ENCODE measurements at places on chromosomes 7 and 10. TPM values are rescaled to one million over a fixed set of nuclear protein-coding genes. Genes with fewer than 3 reads are reported as not detected.
A peak's percentile ranks its signal among the peaks of the same experiment; 100 is the strongest.

DNA sequence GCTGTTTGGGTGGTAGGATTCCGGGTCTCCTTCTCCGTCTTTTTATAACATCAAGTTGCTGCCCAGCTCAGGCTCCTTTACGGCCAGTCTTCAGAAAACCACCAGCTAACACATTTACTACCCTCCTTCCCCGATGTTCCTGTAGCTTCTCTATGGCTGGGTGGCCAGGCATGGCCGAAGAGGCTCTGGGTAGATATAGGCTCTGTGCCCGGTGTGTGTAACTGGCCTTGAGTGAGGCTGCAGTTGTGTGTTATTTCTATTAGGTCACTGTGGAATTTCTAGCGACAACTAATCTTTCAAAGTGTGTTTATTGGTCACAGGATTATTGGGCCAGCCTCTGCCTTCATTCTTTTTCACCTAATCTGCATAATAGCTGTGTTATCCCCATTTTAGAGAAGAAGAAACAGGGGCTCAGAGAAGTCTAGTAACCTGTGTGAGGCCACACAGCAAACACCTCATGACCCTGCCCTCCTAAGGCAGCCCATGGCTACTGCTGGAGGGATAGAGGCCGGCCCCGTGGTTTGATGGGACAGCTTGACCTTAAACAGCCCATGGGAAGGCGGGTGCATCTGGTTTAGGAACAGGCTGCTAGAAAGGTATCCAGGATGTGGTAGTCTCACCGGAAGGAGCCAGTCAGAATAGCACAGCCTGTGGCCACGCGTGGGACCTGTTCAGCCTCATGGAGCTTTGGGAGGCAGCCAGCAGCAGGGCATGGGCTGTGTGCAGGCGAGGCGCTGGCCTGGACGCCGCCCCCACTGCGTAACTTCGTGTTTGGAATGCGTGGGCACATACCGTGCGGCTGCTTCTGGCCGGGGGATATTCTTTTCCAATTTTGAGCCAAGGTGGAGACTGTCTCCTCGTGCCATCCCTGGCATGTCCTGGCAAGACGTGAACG, 29.7 kb downstream of the HTRA1 start:
- no peak overlapping the region for H3K4me3 ChIP-seq
- no peak for DNase-seq
- peaks cover 33% of the 10 kb centered on the region for H3K4me1 ChIP-seq
- peak overlapping the region; percentile 37 for H3K27ac ChIP-seq

- H3K4me1 ChIP-seq = no peaks in the 10 kb centered on the region
- peaks cover 51% of the 10 kb centered on the region for H3K27me3 ChIP-seq
- DNase-seq = no peak
- no peak overlapping the region for H3K27ac ChIP-seq
Observed at GRCh38 chr10:43078175-43078985, 1.5 kb downstream of the RET start.

DNA sequence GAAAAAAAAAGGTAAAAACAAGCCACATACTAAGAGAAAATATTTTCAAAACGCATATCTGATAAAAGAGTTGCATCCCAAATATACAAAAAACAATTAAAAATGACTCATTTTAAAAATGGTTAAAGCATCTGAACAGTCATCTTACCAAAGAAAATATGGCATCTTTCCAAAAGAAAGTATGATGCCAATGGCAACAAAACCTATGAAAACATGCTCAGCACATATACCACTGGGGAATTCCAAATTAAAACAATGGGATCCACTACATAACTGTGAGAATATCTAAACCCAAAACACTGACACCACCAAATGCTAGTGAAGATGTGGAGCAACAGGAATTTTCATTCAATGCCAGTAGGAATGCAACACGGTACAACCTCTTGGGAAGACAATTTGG, 39.3 kb downstream of the VSTM2A start:
- no peaks in the 10 kb centered on the region for H3K4me1 ChIP-seq
- no peak overlapping the region for H3K27ac ChIP-seq
- peak; percentile 30 for DNase-seq
- no peak overlapping the region for H3K4me3 ChIP-seq
- no peaks in the 10 kb centered on the region for H3K36me3 ChIP-seq

DNA sequence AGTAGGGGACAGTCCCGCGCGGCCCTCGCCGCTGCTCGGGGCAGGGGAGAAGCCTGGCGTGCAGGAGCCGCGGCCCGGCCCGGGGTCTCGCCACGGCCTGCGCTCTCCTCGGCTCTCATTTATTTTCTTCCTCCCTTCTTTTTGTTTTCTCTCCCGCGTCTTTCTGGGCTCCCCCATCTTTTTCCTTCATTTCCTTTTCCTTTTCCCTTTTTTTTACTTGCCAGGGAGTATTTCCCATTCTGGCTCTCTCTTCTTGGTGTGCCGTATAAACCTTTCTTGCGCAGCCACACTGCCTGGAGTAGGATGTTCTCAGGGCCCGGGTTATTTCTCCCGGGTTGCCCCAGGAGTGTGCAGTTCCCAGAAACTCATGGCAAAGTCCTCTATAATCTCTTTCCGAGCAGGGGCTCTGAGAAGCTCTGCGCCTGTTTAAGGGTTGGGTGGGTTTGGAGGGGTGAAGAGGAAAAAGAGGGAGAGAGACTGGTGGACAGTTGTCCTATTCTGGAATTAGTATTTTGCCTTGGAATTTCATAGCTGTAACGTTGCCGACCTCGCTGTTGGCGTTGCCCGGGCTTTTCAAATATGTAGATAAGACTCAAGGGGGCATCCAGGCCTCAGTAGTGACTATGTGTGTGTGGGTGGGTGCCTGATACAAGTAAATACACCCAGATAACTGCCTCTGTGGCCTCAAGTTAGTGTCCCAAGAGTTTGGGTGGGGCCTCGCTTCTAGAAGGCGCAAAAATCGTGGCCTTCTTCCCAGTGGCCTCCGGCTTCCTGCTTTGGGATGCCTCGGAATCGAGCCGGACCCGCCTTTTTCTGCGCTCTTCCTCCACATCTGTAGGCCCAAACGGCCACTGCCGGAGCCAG, 4.3 kb upstream of the ZNF503 start:
- peak; percentile 55 for DNase-seq
- H3K4me3 ChIP-seq = peak overlapping the region; percentile 79
- no peaks in the 10 kb centered on the region for H3K36me3 ChIP-seq
- peaks cover 30% of the 10 kb centered on the region for H3K4me1 ChIP-seq

DNA sequence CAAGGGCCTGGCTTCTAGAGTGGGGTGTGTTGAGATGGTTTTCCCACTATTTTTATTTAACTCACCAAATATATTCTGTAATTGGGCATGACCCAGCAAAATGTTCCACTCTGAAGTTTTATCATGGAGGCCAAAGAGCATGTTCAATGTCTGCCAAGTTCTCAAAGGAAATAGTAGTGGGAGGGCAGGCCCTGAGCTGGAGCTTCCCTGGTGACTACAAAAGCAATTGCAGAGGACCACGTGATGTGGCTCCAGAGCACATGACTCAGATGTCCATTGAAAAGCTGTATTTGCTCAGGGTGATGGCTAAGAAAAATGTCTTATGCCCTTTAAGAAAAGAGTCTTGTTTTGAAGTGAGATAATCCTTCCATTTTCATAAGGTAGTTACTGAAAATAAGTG, 1024.8 kb downstream of the LRMDA start:
- H3K27me3 ChIP-seq = peaks cover 48% of the 10 kb centered on the region
- H3K27ac ChIP-seq = no peak overlapping the region
- no peak overlapping the region for H3K4me3 ChIP-seq
- peak; percentile 69 for DNase-seq
- no peaks in the 10 kb centered on the region for H3K36me3 ChIP-seq

SLC39A12 gene
- total RNA-seq = not detected

SPDYE5 gene
- total RNA-seq = not detected

- no peaks in the 10 kb centered on the region for H3K4me1 ChIP-seq
- no peaks in the 10 kb centered on the region for H3K27me3 ChIP-seq
- H3K36me3 ChIP-seq = no peaks in the 10 kb centered on the region
- no peak overlapping the region for H3K4me3 ChIP-seq
- H3K27ac ChIP-seq = no peak overlapping the region
Observed at GRCh38 chr7:138816650-138817049, 18.7 kb upstream of the ATP6V0A4 start.

NPSR1 gene
- not detected for total RNA-seq

GRCh38 chr10:47402641-47403301, 18.7 kb upstream of the ZNF488 start:
- peaks cover 51% of the 10 kb centered on the region for H3K4me1 ChIP-seq
- H3K27ac ChIP-seq = peak overlapping the region; percentile 48
- DNase-seq = peak; percentile 86
- no peaks in the 10 kb centered on the region for H3K27me3 ChIP-seq
- no peaks in the 10 kb centered on the region for H3K36me3 ChIP-seq
- H3K4me3 ChIP-seq = no peak overlapping the region

DNA sequence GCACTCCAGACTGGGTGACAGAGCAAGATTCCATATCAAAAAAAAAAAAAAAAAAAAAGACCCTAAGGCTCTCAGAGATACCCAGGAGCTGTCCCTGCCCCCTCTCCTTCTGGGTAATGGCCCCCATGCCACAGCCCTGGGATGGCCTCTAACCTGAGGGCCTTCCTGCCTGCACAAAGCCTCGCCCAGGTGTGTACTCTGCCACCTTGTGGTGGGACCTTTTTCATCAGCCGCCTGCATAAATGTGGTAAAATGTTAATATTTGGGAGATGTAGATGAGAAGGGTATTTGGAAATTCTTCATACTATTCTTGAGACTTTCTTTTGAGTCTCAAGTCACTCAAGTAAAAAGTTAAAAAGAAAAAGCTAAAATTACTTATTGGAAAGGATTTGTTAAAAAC, 46.3 kb upstream of the RNF216 start:
- no peaks in the 10 kb centered on the region for H3K27me3 ChIP-seq
- H3K36me3 ChIP-seq = no peaks in the 10 kb centered on the region
- DNase-seq = peak; percentile 31
- no peak overlapping the region for H3K4me3 ChIP-seq
- H3K27ac ChIP-seq = no peak overlapping the region

GRCh38 chr10:49090696-49091380, 24.5 kb downstream of the VSTM4 start:
- DNase-seq = no peak
- H3K4me3 ChIP-seq = no peak overlapping the region
- no peak overlapping the region for H3K27ac ChIP-seq
- H3K27me3 ChIP-seq = peaks cover 87% of the 10 kb centered on the region
- no peaks in the 10 kb centered on the region for H3K4me1 ChIP-seq

KCNIP2 gene
- total RNA-seq = 1.5 TPM

KIAA1549 gene
- total RNA-seq = 8.2 TPM

FBXO24 gene
- total RNA-seq = 0.40 TPM

GRCh38 chr10:31599626-31600504, 280.8 kb downstream of the ZEB1 start:
- no peak overlapping the region for H3K4me3 ChIP-seq
- peak; percentile 17 for DNase-seq
- no peaks in the 10 kb centered on the region for H3K27me3 ChIP-seq
- H3K4me1 ChIP-seq = peaks cover 6% of the 10 kb centered on the region
- H3K27ac ChIP-seq = no peak overlapping the region

EN2 gene
- 2.3 TPM for total RNA-seq

DNA sequence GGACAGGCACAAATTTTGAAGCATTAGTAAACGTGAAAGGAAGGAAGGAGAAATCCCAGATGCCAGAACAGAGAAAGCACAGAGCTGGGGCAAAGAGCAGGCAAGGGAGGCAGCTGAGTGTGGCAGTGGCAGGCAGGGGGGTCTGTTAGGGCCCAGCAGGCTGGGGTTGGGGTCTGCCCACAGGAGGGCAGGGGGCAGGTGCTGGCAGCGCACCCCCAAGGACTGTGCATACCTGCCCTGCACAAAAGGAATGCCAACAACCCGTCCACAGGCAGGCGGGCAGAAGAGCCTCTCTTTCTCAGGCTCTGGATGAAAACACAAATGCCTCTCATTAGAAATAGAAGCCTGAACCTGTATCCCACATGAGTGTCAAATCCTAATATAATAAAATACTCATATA, 552.3 kb downstream of the PTPRN2 start:
- no peaks in the 10 kb centered on the region for H3K36me3 ChIP-seq
- H3K27ac ChIP-seq = no peak overlapping the region
- no peaks in the 10 kb centered on the region for H3K27me3 ChIP-seq
- no peak overlapping the region for H3K4me3 ChIP-seq
- H3K4me1 ChIP-seq = no peaks in the 10 kb centered on the region

SLC13A4 gene
- total RNA-seq = not detected

- no peaks in the 10 kb centered on the region for H3K36me3 ChIP-seq
- H3K27ac ChIP-seq = no peak overlapping the region
- no peaks in the 10 kb centered on the region for H3K27me3 ChIP-seq
- no peaks in the 10 kb centered on the region for H3K4me1 ChIP-seq
Observed at GRCh38 chr10:16752099-16752498, 65.1 kb downstream of the RSU1 start.

- H3K4me3 ChIP-seq = no peak overlapping the region
- no peaks in the 10 kb centered on the region for H3K36me3 ChIP-seq
- no peak for DNase-seq
- no peak overlapping the region for H3K27ac ChIP-seq
- H3K4me1 ChIP-seq = no peaks in the 10 kb centered on the region
Observed at GRCh38 chr10:11728353-11728752, 13.8 kb upstream of the ECHDC3 start.
